ENCODE measurements at places on chromosomes 7 and 10. TPM values are rescaled to one million over a fixed set of nuclear protein-coding genes. Genes with fewer than 3 reads are reported as not detected.

- DNase-seq: no peak
Measured at GRCh38 chr10:102024799-102025198, 31.2 kb downstream of the ARMH3 start.

MTPN gene
- total RNA-seq: 122 TPM

GRCh38 chr7:75988568-75989499 lies 5.6 kb downstream of the TMEM120A start:
- peak; percentile 87 for DNase-seq

DNA sequence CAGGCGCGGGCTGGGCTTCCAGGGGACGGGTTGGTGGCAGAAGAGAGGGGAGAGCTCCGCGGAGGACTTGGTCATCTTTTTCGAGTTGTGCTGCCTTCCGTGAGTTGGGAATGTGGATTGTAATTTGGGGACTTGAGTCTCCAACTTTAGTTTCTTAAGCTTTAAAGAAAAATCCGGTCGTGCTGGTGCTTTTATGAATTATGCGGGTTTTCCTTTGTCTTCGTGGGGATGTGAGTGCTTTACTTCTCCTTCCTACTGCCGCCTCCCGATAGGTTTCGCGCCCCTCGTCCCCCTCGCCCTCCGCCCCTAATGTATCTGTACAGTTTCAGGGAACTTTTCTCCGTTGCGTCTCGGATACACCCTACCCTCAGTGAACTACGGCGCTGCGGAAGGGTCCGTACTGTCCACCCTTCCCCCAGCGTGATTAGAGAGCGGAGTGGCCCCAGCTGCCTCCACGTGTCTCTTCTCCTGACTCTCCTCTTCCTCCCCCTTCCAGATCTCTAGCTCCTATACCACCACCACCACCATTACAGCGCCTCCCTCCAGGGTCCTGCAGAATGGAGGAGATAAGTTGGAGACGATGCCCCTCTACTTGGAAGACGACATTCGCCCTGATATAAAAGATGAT lies 649 bp downstream of the SCD start:
- DNase-seq: no peak

CDHR1 gene
- total RNA-seq: 9.1 TPM

GRCh38 chr10:32149252-32149955 lies 93.2 kb upstream of the KIF5B start:
- peak; percentile 82 for DNase-seq

CUEDC2 gene
- total RNA-seq: 70.1 TPM

GRCh38 chr7:35430547-35431153 lies 176.8 kb upstream of the TBX20 start:
- no peak for DNase-seq

DNA sequence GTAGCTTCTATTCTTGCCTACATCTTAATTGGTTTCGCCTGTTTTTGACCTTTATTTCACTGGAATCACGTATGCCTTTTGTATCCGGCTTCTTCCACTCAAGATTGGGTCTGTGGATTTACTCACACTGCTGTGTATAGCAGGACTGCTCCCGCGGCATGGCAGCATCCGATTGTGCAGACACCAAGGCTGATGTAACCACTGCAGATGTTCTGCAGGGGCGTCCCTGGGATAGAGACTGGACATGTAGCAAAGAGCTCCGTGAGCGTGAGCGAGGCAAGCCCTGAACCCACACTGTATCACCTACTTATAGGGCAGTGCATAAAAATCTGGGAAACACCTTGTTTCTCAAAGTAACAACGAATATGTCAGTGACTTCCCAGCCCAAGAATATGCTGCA lies 11.4 kb upstream of the IDI2 start:
- DNase-seq: no peak

DNA sequence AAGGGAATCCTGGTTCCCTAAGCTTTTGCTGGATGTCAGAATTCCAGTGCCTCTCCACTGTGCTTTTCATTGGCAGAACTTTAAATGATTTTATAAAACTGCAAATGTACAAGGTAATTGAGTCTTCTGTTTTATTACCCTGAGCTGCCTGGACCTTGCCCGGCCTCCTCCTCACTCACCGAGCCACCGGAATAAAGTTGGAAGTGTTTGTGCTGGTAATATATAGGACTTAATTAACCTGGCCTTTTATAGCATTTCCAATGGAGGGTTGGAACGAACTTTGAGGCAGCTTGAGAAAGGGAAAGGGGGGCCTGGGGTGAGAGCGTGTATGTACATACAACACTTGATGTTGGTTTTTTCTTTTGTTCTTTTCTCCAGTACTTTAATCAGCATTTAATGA lies 43.4 kb downstream of the ZNF503 start:
- DNase-seq: no peak

DNA sequence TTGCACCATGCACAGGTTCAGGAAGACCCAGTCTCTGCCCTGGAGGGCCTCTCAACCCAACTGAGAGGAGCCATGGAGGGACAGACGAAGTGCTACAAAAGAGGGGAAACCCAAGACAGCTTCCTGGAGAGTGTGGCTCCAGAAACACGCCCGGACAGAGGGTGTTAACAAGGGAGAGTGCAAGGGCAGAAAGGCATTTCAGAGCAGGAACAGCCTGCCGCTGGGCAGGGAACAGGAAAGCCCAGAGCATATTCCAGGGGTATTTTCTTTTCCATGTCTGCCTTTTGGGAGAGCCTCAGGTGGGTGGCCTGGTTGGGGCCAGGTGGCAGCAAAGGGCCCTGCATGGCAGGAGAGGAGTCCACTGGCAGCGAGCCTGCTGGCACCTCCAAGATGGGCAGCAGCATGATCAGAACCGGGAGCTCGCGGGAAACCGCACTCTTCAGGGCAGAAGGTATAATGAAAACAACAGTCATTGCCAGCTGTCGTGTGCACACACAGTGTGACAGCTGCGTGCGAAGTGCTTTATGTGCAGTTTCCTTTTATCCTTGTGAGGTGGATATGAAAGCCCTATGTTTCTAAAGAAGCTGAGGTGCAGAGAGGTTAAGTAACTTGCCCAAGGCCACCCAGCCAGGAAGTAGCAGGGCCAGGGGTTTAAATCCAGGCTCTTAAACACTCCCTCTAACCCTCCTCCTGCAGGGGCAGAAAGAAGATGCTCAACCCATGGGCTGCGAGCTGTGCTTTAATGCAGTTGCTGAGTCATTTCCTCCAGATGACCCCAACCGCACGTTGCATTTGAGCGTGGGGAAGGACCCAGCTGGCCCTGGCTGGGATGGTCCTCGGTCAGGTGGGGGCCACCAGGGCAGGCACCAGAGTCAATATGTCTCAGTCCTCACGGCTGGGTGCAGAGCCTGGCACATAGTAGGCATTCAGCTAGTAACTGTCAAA lies 128.6 kb downstream of the OAT start:
- no peak for DNase-seq

GRCh38 chr7:40300146-40300670 lies 165.4 kb downstream of the SUGCT start:
- DNase-seq: no peak

DNA sequence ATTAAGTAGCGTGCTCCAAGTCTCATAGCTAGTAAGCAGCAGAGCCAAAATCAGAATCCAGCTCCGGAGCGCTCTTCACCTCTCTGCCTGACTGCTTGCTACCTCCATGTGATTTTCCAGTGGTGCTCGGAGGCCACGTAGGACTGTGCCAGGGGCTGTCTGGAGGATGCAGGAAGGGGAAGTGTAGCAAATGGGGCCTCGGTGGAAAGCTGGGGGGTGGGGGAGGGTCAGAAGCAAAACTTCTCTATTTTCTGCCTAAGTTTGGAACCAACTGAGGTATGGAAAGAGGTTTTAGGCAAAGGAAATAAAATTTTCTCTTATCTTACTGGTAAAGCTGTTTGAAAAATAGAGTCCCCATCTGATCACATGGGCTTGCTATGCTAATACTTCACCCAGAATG lies 108.7 kb downstream of the TBXAS1 start:
- DNase-seq: no peak

C10orf71 gene
- 98.9 TPM for total RNA-seq

GSTO1 gene
- 208 TPM for total RNA-seq

DNA sequence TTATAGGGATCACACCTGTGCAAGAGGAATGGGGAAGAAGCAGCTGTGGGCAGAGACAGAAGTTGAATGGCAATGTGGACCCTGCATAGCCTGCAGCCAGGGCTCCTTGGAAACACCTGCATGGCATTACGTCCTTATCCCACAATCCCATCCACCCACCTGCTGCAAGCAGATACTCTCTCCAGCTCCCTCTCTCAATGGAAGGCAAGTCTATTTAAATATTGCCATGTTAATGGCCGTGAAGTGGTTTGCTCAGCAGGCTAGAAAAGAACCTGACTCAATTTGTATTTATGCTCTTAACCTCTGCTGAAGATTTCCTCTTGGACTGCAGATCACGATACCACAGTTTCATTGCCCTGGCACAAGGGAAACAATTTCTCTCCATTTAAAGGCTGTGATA lies 417.0 kb downstream of the TYW1 start:
- no peak for DNase-seq

DNA sequence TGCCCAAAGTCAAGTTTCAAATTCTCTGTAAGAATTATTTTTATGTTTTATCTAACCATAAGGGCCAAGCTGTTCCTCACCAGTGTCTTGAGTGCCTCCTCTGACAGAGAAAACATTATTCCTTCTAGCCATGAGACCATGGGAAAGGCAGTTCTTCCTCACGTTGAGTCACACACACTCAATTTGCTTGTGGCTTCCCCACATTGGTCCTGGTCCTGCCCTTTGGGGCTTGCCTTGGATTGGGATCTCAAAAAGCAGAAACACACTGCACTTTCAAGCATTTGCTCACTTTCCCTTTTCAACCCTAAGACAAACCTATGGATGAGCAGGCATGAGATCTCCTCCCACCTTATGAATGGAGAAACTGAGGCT lies 248.3 kb upstream of the IGFBP3 start:
- DNase-seq: no peak

ZNF365 gene
- total RNA-seq: 1.7 TPM

NPTX2 gene
- 1.8 TPM for total RNA-seq

CNTNAP2 gene
- total RNA-seq: 1.7 TPM

KRIT1 gene
- total RNA-seq: 35.3 TPM
